Liver (tissue), 10 donors: ENCODE measurements at places on chromosomes 12 and 14. TPM values are rescaled to one million over a fixed set of nuclear protein-coding genes. Genes with fewer than 3 reads are reported as not detected.

Gene TAS2R42
- polyA plus RNA-seq, result not detected

Gene BAZ1A
- polyA plus RNA-seq, result 8.1 TPM

Gene JPH4
- polyA plus RNA-seq, result 0.07 TPM

Gene ZDHHC22
- polyA plus RNA-seq, result not detected

Gene KRT8
- 225 TPM for polyA plus RNA-seq

Gene OVCH1
- not detected for polyA plus RNA-seq

Gene TAS2R43
- polyA plus RNA-seq, result 0.57 TPM

Gene KIF21A
- 28.3 TPM for polyA plus RNA-seq

DNA sequence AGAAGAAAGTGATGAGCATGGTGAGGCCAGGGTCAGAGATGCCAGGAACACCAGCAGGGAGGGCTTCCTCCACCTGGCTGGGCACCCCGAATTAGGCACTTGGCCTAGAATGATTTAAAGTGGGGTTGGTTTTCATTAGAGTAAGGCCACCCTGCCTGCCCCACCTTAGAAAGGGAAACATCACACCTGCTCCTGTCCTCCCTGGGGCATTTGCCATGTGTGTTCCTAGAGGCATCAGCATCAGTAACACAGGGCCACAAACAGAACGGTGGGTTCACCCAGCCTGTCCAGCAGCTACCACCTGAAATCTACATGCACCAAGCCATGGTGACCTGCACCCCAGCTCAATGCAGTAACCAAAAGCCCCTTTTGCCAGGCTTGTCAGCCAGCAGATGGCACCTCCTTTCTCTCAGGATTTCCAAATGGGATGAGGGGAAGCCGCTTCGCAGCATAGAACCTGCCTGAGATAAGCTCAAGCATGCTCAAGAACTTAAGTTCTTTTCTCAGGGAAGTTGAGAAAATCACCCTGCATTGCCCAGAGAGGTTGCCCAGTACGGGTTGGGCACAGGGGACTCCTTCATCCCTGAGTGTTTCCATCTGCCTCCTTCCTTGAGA is 338.8 kb downstream of the DPF3 start:
- H3K36me3 ChIP-seq, result no peaks in the 10 kb centered on the region
- no peak overlapping the region for H3K4me3 ChIP-seq
- no peak overlapping the region for H3K27ac ChIP-seq

DNA sequence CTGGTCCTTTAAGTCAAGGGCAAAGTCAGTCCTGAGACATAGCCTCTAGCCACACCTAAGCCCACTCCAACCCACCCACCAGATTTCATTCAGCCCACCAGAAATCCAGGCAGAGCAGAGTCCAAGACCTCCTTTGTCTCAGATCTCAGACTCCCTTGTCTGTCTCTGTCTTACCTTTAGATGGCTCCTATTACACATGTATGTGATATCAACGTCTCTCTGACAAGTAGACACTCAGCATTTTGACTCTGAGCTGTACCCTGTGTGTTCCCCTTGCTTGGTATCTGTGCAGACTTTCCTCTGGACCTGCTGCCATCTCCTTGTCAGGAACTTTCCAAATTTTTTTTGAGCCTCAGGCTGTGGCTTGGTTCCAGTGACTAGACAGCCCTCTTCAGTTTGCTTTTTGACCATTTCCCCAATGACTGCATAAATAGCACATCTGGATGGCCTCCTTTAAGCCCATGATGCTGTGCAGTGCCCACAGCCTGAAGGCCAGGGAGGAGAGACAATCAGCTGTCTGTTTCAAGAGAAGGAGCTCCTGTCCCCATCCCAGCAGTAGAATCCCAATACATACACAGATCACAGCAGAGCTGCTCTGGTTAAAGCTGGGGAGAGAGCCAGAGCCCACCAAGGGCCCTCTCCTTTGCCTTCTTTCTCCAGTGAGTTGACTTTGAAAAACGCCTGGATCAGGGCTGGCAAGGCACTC is 7.0 kb downstream of the POU6F1 start:
- H3K36me3 ChIP-seq, result no peaks in the 10 kb centered on the region
- no peak overlapping the region for H3K4me3 ChIP-seq
- no peaks in the 10 kb centered on the region for H3K27me3 ChIP-seq

- H3K4me1 ChIP-seq, result no peaks in the 10 kb centered on the region
- H3K4me3 ChIP-seq, result no peak overlapping the region
- DNase-seq, result no peak
- H3K27ac ChIP-seq, result no peak overlapping the region
Observed at GRCh38 chr14:23787436-23787835, 151.3 kb downstream of the DHRS2 start.

- no peak overlapping the region for H3K4me3 ChIP-seq
- no peaks in the 10 kb centered on the region for H3K36me3 ChIP-seq
- no peaks in the 10 kb centered on the region for H3K4me1 ChIP-seq
Observed at GRCh38 chr14:33369041-33369440, 430.4 kb downstream of the NPAS3 start.

DNA sequence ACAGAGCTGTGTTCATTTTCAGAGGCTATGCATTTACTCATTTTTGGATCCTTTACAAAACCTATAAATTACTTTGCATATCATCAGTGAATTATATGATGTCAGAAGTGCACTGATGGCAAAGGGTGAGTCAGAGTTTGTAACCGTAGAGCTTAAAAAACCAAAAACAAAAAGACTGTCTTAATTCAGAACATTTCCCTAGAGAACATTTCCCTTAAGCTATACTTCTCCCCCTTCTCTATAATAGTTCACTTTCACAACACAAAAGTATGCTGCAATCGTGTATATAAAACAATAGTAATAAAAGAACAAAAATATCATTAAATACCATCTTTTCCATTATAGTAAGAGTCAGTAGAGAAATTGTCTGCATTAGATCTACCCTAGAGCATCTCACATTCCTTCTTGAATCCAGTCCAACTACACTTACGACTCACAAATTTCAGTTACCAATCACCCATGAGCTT is 934.9 kb downstream of the LRFN5 start:
- no peak overlapping the region for H3K4me3 ChIP-seq
- no peaks in the 10 kb centered on the region for H3K36me3 ChIP-seq
- H3K27ac ChIP-seq, result no peak overlapping the region

DNA sequence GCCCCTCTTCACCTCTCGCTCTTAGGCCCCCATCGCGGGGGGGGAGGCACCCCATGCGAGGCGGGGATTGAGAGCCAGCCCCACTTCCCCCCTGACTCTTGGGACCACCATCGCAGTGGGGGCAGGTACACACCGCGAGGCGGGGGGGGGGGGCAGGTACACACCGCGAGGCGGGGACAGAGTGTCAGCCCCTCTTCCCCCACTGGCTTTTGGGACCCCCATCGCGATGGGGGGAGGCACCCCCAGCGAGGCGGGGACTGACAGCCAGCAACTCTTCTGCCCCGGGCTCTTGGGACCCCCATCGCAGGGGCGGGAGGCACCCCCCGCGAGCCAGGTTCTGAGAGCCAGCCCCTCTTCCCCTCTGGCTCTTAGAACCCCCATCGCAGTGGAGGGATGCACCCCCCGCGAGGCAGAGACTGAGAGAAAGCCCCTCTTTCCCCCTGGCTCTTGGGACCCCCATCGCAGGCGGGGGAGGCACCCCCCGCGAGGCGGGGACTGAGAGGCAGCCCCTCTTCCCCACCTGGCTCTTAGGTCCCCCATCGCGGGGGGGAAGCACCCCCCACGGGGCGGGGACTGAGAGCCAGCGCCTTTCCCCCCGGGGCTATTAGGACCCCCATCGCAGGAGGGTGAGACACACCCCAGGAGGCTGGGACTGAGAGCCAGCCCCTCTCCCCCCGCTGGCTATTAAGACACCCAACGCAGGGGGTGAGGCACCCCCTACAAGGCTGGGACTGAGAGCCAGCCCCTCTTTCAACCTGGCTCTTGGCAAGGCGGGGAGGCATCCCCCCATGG is 196.5 kb upstream of the PZP start:
- no peaks in the 10 kb centered on the region for H3K36me3 ChIP-seq
- no peak overlapping the region for H3K27ac ChIP-seq

- peaks cover 12% of the 10 kb centered on the region for H3K36me3 ChIP-seq
- H3K4me3 ChIP-seq, result no peak overlapping the region
- no peak overlapping the region for H3K27ac ChIP-seq
- H3K4me1 ChIP-seq, result no peaks in the 10 kb centered on the region
- H3K27me3 ChIP-seq, result no peaks in the 10 kb centered on the region
- no peak for DNase-seq
Observed at GRCh38 chr12:120457133-120457532, 10.9 kb downstream of the GATC start.

GRCh38 chr14:68377459-68377858 is 415.4 kb downstream of the ZFP36L1 start:
- H3K4me1 ChIP-seq, result no peaks in the 10 kb centered on the region
- H3K27me3 ChIP-seq, result no peaks in the 10 kb centered on the region
- H3K36me3 ChIP-seq, result no peaks in the 10 kb centered on the region
- peak; percentile 45 for DNase-seq
- H3K27ac ChIP-seq, result no peak overlapping the region

DNA sequence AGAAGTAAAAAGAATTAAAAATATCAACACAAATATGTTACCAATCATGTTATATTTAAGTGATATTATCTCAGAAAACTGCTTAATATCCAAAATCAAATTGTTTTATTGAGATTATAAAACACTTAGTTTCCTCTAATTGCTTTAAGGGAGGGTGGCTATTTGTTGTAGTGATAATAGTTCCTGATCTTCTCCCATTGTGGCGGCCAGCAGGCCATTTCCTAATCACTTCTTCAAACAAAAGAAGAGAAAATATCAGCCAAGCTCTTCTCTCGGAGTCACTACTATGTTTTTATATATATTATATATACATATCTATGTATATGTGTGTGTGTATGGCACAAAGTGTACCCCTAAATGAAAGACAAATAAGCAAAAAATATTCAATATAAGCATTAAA is 31.5 kb downstream of the ERO1A start:
- peaks cover 9% of the 10 kb centered on the region for H3K36me3 ChIP-seq
- no peaks in the 10 kb centered on the region for H3K27me3 ChIP-seq
- no peak for DNase-seq
- no peak overlapping the region for H3K27ac ChIP-seq

- DNase-seq, result no peak
- peaks cover 14% of the 10 kb centered on the region for H3K4me1 ChIP-seq
- no peaks in the 10 kb centered on the region for H3K36me3 ChIP-seq
- no peaks in the 10 kb centered on the region for H3K27me3 ChIP-seq
Observed at GRCh38 chr12:49089821-49090773, 4.5 kb downstream of the DHH start.

GRCh38 chr12:45168976-45169375 is 46.9 kb upstream of the ANO6 start:
- no peaks in the 10 kb centered on the region for H3K36me3 ChIP-seq
- H3K4me3 ChIP-seq, result no peak overlapping the region
- no peaks in the 10 kb centered on the region for H3K4me1 ChIP-seq
- no peaks in the 10 kb centered on the region for H3K27me3 ChIP-seq
- no peak overlapping the region for H3K27ac ChIP-seq

- H3K36me3 ChIP-seq, result no peaks in the 10 kb centered on the region
- no peaks in the 10 kb centered on the region for H3K4me1 ChIP-seq
- DNase-seq, result no peak
- H3K27me3 ChIP-seq, result no peaks in the 10 kb centered on the region
- no peak overlapping the region for H3K4me3 ChIP-seq
Observed at GRCh38 chr12:71356569-71356968, 83.0 kb upstream of the LGR5 start.

DNA sequence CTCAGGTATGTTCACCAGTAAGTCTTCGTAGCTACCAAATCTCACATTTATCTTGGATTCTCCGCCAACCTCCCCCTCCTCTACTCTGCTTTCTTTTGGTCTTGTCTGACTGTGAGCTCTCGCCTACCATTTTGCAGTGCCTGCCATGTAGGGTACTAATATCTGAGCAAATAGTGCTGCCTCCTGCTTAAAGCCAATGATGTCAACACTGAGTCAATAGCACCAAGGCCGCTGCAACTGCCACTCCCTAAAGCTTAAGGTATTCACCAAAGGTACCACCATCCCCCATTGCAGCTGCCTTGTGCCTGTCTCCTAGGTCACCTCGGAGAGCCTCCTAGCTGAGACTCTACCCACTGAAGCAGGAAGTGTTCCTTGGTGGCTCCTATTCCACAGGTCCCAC is 114.8 kb upstream of the FUT8 start:
- DNase-seq, result no peak
- H3K36me3 ChIP-seq, result no peaks in the 10 kb centered on the region
- no peaks in the 10 kb centered on the region for H3K4me1 ChIP-seq
- no peak overlapping the region for H3K27ac ChIP-seq
- H3K4me3 ChIP-seq, result no peak overlapping the region
- H3K27me3 ChIP-seq, result no peaks in the 10 kb centered on the region

GRCh38 chr14:95875831-95876760 is 536 bp upstream of the TUNAR start:
- peaks cover 4% of the 10 kb centered on the region for H3K4me1 ChIP-seq
- no peaks in the 10 kb centered on the region for H3K27me3 ChIP-seq
- H3K4me3 ChIP-seq, result no peak overlapping the region
- no peak for DNase-seq
- no peaks in the 10 kb centered on the region for H3K36me3 ChIP-seq

- no peaks in the 10 kb centered on the region for H3K4me1 ChIP-seq
- H3K36me3 ChIP-seq, result no peaks in the 10 kb centered on the region
- no peaks in the 10 kb centered on the region for H3K27me3 ChIP-seq
Observed at GRCh38 chr14:41446008-41446407, 160.7 kb upstream of the LRFN5 start.

- no peaks in the 10 kb centered on the region for H3K36me3 ChIP-seq
- no peaks in the 10 kb centered on the region for H3K27me3 ChIP-seq
- H3K4me3 ChIP-seq, result no peak overlapping the region
- H3K4me1 ChIP-seq, result no peaks in the 10 kb centered on the region
Observed at GRCh38 chr14:44497148-44497547, 9.9 kb downstream of the FSCB start.

- no peak overlapping the region for H3K4me3 ChIP-seq
- no peaks in the 10 kb centered on the region for H3K27me3 ChIP-seq
- H3K36me3 ChIP-seq, result no peaks in the 10 kb centered on the region
- no peak for DNase-seq
- no peaks in the 10 kb centered on the region for H3K4me1 ChIP-seq
Observed at GRCh38 chr14:68399971-68400370, 392.9 kb downstream of the ZFP36L1 start.

- H3K4me1 ChIP-seq, result peaks cover 6% of the 10 kb centered on the region
- H3K27me3 ChIP-seq, result no peaks in the 10 kb centered on the region
- no peak overlapping the region for H3K27ac ChIP-seq
- no peak for DNase-seq
- no peak overlapping the region for H3K4me3 ChIP-seq
- no peaks in the 10 kb centered on the region for H3K36me3 ChIP-seq
Observed at GRCh38 chr12:109275173-109275572, 33.9 kb downstream of the FOXN4 start.

GRCh38 chr12:25752710-25753309 is 199.7 kb upstream of the LMNTD1 start:
- no peak overlapping the region for H3K27ac ChIP-seq
- H3K4me3 ChIP-seq, result no peak overlapping the region
- no peaks in the 10 kb centered on the region for H3K27me3 ChIP-seq
- H3K36me3 ChIP-seq, result no peaks in the 10 kb centered on the region
- H3K4me1 ChIP-seq, result no peaks in the 10 kb centered on the region

DNA sequence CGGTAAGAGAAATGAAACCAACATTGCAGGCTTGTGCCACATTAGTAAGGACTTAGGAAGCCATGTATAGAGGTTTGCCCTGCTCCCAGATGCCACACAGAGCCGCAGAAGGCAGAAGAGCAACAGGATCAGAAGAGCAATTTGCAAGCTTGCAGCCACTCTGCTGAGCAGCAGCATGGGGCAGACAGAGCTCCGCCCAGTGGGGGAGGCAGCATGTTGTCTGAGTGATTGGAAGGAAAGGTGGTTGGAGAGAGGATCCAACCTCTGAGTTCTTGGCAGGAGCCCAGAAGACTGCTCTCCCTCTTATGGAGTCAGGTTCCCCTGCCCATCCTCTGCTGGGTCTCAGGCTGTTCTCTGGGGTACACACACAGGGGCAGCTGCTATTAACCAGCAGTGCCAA is 2.3 kb upstream of the KRT6A start:
- H3K4me3 ChIP-seq, result no peak overlapping the region
- no peak overlapping the region for H3K27ac ChIP-seq
- no peaks in the 10 kb centered on the region for H3K4me1 ChIP-seq
- DNase-seq, result no peak
- no peaks in the 10 kb centered on the region for H3K36me3 ChIP-seq
